ENCODE measurements at places on chromosomes 5 and 9.

- DNase-seq: peak; percentile 38
Observed at GRCh38 chr5:96655506-96655905, 6.7 kb upstream of the CAST start.

DNA sequence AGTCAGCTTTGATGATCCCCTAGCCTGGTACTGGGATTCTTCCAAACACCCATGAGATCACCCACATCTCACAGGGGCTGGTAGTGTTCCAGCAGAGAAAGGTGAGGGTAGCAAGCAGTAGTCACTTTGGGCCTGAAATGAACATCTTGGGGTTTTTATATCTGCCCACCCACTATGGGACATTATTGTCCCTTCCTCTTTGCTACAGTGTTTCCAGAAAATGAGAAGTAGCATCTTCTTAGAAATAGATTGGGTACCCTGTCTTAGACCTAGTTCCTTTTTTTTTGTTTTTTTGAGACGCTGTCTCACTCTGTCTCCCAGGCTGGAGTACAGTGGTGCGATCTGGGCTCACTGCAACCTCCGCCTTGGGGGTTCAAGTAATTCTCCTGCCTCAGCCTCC is 249.2 kb upstream of the ANKRD55 start:
- peak; percentile 50 for DNase-seq

GRCh38 chr9:94212091-94212490 is 47.0 kb upstream of the ZNF169 start:
- no peak for DNase-seq

- DNase-seq: no peak
Observed at GRCh38 chr5:175517824-175518450, 39.6 kb downstream of the SFXN1 start.

DNA sequence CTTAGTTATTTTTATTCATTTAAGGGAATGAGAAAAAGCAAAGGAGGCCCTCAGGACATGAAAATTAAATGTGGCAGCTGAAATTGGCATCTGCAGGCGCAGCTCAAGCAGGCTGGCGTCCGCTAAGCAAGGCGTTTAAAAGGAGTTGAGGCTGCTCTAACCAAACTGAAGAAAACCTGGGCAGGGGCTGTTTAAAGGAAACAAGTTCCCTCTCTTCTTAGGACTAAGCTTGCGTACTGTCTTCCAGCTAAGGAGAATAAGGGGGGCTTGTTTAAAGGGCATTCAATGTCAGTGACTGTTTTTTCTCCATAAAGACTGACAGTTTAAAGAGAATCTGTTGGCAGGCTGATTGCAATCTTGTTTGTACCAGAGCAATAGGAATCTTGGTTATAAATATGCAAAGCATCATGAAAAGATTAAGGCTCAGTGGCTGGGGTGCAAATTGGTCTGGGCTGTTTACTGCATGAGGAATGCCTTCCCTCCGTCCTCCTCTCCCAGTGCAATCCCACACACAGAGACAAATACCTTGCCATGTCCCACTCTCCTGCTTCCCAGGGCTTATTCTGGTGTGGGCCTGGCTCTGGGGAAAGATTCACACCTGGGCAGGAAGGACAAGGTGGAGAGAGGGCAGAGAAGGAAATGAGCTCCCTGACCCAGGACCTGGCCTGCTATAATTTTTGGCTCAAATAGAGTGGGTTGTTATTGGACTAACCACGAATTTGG is 85.9 kb upstream of the LIFR start:
- DNase-seq: no peak

DNA sequence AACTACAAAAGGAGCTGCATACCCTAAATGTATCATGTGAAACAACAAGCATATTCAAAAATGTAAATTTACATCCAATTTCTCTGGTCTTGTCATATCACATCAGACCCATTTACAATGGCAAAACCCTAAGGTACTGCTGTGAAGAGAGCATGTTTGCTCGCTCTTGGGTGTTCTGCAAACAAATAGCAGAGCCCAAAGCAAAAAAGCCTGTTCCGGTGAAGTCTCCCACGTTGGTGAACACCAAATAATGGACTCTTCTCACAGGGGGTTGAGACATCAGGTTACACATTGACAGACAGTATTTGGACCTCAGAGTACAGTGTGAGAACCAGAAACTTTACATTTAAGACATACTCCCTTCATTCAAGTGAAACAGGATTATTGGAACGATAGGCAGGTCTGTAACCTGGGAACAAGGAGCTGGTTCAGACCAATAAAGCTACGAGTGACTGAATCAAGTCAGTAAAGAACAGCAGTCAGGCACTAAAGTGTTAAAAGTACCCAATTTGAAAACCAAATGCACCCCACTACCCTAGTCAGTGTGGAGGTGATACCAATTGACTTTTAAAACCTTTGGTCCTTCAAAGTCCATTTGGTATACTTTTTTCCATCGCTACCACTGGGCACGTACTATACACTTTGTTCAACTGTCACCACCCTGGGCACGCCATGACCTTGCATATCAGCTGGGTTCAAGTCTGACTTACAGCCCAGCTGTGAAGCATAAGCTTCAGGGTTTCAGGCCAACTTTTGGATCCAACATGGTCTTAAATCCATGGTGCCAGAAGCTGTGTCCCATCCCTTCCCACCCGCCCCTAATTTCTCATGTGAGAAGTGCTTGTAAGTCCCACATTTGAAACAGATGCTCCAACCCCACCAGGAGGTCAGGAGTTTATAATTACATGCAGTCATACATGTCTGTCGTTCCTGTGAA is 36.4 kb downstream of the ETF1 start:
- DNase-seq: no peak

DNA sequence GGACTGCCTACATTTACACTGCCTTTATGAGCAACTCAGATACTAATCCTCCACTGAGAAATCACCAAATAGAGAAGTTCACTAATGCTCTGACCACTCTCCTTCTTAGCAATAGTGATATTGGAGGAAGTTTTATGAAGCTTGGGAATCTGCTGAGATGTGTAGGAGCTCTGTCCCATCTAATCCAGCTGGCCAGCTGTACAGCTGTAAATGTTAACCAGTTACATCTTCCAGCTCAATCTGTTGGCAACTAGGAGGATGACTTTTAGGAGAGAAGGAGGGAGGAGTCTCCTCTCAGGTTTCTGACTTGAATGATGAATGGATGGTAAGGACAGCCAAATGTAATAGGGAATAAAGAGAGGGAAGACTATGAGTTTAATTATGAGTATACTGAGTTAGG is 36.3 kb upstream of the LRRC19 start:
- no peak for DNase-seq

Measured in inflammatory macrophage (primary cell).